ENCODE measurements at places on chromosomes 1 and 21.

DNA sequence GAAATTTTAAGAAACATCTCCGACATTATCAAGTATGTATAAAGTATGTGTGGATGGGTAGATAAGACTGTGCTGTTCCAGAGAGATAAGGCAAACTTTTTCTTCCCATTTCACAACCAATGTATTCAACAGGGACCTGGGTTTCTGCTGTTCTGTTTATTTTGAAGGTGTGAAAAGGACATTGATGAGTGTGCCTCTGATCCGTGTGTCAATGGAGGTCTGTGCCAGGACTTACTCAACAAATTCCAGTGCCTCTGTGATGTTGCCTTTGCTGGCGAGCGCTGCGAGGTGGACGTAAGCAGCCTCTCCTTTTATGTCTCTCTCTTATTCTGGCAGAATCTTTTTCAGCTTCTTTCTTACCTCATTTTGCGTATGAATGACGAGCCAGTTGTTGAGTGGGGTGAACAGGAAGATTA is 174.0 kb downstream of the CRB1 start:
- no peak for DNase-seq

- no peak for DNase-seq
These were observed 39.7 kb downstream of the NEK2 start for GRCh38 chr1:211635597-211636205.

GRCh38 chr1:52867087-52867863 is 24.7 kb downstream of the ZYG11A start:
- DNase-seq, result no peak

DNA sequence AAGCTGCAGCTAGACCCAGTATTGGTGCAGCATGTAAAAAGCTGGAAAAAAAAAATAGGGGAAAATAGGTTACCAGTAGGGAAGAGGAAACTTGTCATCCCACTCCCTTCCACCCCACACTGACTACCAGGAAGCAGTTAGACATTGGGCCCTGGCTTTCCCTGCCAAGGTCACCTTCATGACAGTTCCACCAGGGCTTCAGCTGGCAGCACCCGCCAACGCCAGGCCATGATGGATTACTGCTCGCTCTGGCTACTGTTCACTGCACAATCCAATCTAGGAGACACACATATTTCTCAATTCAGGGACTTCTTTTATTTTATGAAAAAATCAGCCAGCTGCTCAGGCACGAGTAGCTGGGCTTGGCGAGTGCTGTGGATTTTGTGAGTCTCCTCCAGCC is 127.7 kb downstream of the DMRTA2 start:
- DNase-seq, result no peak

DNA sequence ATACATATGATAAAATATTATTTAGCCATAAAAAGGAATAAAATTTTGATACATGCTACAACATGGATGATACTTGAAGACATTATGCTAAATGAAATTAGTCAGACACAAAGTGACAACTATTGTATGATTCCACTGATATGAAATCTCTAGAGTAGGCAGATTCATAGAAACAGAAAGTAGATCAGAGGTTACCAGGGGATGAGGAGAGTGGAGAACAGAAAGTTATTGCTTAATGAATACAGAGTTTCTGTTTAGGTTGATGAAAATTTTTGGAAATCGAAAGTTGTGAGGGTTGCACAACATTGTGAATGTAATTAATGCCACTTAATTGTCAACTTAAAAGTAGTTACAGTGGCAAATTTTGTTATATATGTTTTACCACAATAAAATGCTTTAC is 315.7 kb upstream of the USP25 start:
- no peak for DNase-seq

DNA sequence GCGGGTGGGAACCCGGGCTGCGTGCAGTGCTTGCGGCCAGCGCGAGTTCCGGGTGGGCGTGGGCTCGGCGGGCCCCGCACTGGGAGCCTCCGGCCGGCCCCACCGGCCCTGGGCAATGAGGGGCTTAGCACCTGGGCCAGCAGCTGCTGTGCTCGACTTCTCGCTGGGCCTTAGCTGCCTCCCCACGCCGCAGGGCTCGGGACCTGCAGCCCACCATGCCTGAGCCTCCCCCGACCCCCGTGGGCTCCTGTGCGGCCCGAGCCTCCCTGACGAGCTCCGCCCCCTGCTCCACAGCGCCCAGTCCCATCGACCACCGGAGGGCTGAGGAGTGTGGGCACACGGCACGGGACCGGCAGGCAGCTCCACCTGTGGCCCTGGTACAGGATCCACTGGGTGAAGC is 23.7 kb upstream of the CLIC4 start:
- DNase-seq, result no peak

- DNase-seq, result peak; percentile 89
These were observed 180.7 kb downstream of the ZBTB18 start for GRCh38 chr1:244231572-244232315.

DNA sequence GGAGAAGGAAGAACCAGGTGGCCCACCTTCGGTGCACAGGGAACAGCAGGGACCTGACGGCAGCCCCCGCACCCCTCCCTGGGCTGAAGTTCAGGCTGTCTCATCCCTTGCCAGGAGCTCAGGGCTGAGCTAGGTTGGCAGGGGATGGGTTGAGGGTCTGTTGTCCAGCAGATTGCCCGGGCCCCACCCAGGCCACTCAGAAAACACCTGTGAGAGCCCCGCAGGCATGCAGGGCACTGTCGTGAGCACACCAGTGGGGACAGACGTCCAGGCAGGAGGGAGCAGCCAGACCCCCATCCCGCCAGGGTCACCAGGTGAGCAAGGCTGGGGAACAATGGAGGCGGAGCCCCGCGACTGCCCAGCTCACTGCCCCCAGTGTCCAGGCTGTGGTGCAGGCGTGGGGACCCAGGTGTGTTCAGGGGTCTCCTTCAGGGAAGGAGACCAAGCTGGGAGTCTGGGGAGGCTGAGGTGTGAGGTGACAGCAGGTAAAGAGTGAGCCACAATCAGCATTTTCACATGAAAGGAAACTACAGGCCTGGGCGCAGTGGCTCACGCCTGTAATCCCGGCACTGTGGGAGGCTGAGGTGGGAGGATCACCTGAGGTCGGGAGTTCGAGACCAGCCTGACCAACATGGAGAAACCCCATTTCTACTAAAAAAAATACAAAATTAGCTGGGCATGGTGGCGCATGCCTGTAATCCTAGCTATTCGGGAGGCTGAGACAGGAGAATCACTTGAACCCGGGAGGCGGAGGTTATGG is 9.4 kb upstream of the SAMD11 start:
- no peak for DNase-seq

DNA sequence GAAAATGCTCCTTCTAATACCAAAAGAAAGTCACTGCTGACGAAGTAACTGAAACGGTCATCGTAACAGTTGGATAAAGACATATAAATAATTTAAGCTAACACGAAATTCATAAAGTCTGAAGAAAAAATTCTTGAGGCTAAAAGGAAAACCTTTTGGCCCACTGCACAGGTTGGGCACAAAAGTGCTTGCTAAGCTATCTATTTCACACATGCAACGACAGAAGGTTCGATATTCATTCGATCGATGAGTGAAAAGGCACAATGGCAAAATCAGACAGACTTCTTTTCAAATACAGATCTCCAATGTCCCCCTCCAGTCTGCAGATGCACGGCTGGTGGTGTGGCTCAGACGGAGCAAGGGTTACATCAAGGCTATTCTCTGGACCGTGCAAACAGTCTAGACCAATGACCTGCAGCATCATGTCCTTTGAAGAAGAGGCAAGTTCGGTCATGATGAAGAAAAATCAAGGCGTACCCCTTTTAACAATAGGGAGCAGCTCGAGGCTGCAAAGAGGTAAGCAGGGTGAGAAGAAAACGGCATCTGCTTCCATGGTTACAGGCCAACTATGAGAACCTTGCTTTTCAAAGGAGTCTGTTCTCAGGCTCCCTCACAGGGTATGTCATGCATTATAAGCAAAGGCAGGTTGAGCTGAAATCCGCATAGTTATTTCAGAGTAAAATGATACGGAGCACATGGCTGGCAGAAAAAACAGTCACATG is 579.6 kb downstream of the USP25 start:
- DNase-seq, result no peak

- no peak for DNase-seq
These were observed 273.6 kb upstream of the LRRC7 start for GRCh38 chr1:69294171-69294570.

- DNase-seq, result no peak
These were observed 37.5 kb upstream of the KCNA10 start for GRCh38 chr1:110556471-110556807.

- no peak for DNase-seq
These were observed 253.2 kb upstream of the RRP15 start for GRCh38 chr1:218031901-218032300.

DNA sequence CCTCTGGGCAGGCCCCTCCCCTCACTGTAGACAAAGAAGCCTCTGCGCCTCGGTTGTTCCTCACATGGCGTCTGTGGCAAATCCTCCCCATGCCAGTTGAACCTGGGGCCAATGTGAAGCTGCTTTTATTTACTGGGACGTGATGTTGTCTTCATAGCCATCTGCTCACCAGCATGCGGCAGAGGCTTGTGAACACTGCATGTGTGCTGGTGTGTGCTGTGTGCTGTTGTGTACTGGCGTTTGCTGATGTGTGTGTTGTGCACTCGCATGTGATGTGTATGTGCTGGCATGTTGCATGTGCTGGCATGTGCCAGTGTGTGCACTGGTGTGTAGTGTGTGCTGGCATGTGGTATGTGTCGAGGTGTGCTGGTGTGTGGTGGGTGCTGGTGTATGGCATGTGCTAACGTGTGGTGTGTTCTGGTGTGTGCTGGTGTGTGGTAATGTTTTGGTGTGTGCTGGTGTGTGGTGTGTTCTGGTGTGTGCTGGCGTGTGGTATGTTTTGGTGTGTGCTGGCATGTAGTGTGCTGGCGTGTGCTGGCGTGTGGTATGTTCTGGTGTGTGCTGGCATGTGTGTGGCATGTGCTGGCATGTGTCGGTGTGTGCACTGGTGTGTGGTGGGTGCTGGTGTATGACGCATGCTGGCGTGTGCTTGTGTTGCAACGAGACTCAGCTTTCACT is 37.2 kb upstream of the TRAPPC10 start:
- DNase-seq, result no peak

- DNase-seq, result no peak
These were observed 28.1 kb downstream of the ZSCAN20 start for GRCh38 chr1:33500547-33500946.

- DNase-seq, result no peak
These were observed 13.7 kb upstream of the IGFN1 start for GRCh38 chr1:201176940-201177339.

GRCh38 chr1:226568975-226569741 is 20.6 kb downstream of the STUM start:
- no peak for DNase-seq

DNA sequence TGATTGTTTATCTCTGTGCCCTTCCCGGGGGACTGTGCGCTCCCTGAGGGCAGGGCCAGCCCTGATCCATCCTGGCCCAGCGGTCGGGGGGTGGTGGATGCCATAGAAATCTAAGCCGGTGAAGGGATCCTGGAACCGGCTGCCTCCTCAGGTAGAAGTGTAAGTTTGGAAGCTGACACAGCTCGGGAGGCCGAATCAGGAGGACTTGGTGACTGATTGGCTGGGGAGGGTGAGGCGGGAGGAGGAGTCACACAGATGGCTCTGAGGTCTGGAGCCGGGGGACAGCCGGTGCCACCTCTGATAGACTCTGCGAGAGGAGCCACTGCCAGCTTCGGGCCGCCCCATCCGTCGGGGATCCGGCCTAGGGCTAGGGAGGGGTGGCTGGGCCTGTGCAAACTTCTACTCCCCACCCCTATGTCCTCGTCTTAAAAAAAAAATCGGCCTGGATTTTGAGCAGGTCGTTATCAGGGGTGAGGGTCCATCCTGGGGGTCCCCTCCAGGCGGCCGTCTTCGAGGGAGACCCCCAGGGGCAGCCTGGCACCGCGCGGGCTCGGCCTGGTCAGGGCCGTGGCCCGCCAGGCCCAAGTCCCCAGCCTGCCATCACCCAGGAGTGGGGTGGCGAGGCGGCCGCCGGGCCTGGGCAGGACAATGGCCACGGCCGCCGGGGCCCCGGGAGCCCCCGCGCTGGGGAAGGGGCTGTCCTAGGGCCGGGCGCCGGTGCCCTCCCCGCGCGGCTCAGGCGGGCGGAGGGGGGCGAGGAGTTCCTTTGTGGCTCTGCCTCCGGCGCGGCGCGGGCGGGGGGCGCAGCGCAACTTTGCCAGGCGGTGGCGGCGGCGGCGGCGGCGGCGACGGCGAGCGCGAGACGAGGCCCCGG is 708 bp upstream of the ZNF362 start:
- DNase-seq, result peak; percentile 53

- no peak for DNase-seq
These were observed 65.9 kb downstream of the GRIK1 start for GRCh38 chr21:29873908-29874307.

- DNase-seq, result no peak
These were observed 53.2 kb downstream of the AHCTF1 start for GRCh38 chr1:246878551-246878950.

GRCh38 chr1:57307392-57308170 is 116.3 kb downstream of the DAB1 start:
- DNase-seq, result peak; percentile 4

GRCh38 chr1:147622731-147623130 is 47.6 kb downstream of the ACP6 start:
- DNase-seq, result no peak

GRCh38 chr1:244128591-244129383 is 77.7 kb downstream of the ZBTB18 start:
- DNase-seq, result no peak

GRCh38 chr1:11450310-11450709 is 28.6 kb upstream of the DISP3 start:
- no peak for DNase-seq

DNA sequence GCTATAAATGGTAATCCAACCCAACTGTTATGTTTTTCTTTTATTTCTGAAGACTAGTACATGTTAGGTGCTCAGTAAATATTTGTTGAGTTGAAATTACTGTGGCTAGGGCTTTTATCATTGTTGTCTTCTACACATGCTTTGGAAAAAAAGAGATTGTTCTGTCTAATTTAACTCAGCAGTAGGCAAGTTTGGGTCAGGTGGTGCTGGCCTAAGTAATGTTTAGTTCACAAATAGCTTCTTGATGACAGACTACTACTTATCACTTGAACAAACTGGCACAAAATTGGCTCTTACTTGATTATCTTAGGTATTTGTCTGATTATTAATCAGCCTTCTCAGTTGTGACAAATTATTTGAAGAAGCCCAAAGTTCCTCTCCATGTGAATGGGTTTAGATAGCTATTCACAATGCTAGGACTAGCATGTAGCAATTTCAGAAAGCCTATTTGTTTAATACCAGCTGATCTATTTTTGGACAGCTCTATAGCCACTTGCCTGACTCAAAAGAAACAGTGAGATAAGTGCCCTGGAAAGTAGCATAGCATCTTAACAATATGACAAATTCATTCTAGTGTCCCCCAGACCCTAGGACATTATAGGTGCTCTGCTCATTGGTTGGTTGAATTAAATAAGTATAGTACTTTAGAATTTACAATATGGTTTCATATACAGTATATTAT is 32.6 kb downstream of the TMEM200B start:
- peak; percentile 55 for DNase-seq

- DNase-seq, result no peak
These were observed 68.0 kb downstream of the UCK2 start for GRCh38 chr1:165895451-165895871.

- DNase-seq, result no peak
These were observed 65.6 kb downstream of the ENAH start for GRCh38 chr1:225587310-225587709.
